ENCODE measurements at places on chromosomes 11 and 22.
A peak's percentile ranks its signal among the peaks of the same experiment; 100 is the strongest.

- DNase-seq: no peak
These were observed 7.6 kb downstream of the MAML2 start for GRCh38 chr11:96335388-96335787.

DNA sequence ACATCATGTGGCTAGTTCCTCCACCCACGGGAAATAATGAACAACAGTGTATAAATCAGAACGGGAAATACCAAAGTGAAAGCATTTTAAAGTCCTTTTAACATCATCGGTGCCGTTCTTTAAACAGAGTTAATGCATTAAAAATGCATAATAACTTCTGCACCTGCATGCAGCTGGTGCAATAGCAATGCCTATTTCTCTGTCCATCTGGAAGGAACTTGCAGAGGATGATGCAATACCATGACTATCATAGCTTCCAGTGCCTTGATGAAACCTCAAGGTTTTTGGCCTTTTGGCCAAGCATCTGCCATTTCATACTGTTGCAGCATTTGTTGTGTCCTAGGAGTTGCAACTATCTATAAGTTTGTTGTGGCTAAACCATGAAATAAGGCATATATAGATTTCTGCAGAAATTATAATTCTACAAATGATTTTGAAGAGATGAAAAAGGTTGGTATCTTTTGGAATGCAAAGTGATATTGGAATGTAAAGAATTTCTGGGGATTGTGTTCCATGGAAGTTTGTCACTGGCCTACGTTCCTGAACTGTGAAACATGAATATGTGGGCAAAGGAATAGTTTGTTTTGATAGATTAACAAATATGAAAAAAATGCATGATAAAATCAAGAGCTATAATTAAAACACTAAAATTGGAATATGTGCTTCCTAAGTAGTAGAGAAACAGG, 9.8 kb upstream of the EIF3F start:
- DNase-seq: peak; percentile 38

- no peak for DNase-seq
These were observed 56.3 kb downstream of the BCR start for GRCh38 chr22:23236440-23237184.

DNA sequence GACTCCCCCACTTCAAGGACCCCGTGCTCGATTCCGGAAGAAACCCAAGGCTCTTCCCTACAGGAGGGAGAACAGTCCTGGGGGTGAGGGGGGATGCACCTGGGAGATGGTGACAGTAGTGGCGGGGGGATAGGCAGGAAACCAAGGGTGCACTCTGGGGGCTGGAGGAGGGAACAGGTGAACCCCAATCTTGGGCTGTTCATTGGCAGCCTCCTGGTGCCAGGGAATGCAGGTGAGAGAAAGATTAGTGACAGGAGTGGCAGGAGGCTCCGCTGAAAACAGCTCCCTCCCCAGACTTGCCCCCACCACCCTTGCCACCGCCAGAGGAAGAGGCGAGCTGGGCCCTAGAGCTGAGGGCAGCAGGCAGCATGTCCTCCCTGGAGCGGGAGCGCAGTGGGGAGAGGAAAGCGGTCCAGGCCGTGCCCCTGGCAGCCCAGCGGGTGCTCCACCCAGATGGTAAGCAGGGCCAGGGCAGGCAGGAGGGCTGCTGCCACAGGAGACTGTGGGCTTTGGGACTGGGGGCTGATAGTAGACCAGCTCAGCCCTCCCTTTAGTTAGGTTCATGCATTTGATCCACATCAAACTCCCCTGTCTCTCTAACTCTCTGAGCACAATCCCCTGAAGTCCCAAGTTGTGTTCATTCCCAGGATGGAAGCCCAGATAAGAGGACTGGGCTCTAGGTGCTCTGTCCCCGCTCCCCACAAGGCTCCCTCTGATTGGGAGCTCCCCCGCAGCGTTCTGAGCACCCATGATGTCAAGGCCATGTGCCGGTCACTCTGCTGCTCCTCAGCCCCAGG, 14.5 kb downstream of the ROBO3 start:
- no peak for DNase-seq

- DNase-seq: no peak
These were observed 5.3 kb downstream of the LSP1 start for GRCh38 chr11:1858154-1858553.

All from hepatic stellate cell (primary cell).